ENCODE measurements at places on chromosomes 5 and 9. TPM values are rescaled to one million over a fixed set of nuclear protein-coding genes. Genes with fewer than 3 reads are reported as not detected.

DNA sequence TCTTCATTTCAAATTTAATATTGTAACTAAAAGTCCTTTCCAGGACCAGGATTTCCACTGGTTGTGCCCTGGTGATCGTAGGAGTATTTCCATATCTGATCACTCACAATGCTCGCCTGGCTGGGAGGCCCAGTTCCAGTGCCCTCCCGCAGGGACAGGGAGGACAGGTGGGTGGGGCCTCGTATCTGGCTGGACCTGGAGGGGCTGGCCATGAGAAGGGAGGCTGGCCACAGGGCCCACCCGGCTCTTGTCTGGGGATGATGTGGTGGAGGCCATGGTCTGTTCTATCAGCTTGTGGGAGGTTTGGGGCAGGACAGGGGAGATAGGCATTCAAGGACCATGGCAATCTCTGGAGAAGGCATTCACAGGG, 286.4 kb downstream of the GADD45G start:
- DNase-seq = no peak

CER1 gene
- total RNA-seq = not detected

GRCh38 chr5:20331826-20332225, 343.8 kb upstream of the CDH18 start:
- DNase-seq = no peak

DNA sequence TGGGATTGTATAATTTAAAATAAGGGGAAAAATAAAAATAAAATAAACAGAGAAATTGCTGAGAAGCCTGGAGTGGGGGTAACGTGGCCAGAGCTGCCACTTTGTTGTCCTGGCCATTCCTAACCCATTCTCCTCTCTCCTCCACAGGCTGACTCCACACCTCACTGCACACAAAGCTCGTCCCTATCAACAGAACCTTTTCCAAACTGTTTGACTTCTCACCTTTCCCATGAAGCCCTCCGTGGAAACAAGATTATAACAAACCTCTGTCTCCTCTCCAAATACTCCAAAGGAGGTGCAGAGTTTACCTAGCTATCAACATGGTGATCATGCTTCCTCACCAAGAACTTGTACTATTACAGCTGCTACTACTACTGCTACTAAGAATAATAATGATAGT, 151.1 kb downstream of the GLIS3 start:
- no peak for DNase-seq

GPR150 gene
- 0.58 TPM for total RNA-seq

DNA sequence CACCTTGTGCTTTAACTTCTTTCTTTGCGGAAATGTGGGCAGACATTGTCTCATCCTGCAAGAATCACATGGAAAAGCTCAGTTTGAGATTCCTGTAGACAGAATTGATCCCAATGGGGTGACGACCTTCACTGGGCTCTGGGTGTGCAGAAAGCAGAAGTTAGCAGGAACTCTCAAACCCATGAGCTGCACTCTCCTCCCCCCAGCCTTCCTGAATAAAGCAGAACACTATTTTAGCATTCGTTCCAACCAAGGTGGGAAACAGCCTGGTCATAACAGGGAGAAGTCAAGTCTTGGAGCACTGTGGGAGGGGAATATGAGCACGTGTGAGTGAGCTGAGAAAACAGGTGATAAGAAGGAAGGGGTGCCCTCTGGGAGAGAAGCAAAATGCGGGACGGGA, 87.4 kb upstream of the FER start:
- no peak for DNase-seq

GRCh38 chr5:58731641-58732040, 148.8 kb downstream of the RAB3C start:
- DNase-seq = no peak

PCDHGA6 gene
- 0.20 TPM for total RNA-seq

PTPRD gene
- total RNA-seq = not detected

DNA sequence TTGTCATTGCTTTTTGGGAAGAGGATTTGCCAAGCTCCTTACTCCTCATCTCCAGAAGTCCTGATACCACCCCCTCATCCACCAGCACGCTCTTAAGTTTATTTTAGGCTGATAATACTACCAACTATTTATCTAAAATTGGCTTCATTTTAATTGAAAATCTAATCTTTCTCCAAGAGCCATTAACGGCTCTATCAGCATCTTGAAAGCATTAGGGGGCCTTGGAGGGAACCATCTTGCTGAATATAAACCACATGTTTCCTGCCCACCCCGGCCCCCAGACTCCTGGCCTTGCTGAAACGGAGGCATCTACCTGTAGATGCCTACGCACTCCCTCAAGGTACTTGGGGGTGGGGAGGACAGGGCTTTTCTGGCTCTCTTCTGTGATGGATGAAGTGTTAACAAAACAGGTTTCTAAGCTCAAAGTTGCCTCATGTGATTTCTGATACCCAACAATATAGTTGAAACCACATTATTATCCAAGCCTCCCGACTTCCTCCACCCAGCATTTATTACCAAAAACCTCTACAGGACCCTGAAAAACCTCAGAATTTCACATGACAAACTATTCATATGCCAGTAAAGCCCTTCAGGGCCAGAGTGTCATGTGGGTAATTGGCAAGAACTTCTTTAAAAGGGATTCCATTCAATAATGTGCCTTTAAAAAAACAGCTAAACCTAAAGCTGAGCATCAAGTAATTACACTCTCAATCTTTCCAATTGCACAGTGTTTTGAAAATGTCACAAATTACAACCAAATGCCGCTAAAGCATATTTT, 96.7 kb downstream of the SAXO1 start:
- no peak for DNase-seq

DNA sequence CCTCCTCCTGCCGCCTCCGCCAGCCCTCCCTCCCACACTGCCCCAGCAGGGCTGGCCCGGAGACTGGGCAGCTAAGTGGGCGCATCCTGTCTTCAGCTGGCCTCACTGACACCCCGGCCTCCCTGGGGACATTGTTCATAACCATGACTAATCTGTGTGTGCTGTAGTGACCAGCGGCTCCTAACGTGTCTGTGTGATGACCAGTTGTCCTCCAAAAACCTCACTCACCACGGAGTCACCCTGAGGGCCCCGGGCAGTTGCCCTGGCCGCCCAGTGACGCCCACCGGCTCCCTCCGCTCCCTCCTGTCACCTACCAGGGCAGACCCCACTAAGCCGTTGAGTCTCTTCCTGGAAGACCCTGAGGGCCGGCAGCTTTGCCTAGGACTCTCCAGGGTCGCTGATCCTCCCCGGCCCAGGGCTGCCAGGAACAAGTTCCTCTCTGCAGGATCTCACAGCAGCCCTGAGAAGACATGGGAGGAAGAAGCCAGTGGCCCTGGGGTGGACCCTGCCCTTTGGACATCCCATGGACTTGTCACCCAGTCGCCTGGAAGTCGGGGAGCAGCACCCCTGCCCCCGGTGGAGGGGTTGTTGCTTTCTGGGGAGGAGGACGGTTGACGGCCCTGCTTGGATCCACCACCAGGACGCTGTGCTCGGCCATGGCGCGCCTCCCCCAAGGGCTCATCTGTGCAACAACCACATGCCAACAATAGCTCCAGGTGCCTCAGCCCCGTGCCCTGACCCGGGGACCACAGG, 110.2 kb upstream of the LMX1B start:
- DNase-seq = no peak

Data from activated CD8-positive, alpha-beta memory T cell treated with anti-CD3 and anti-CD28 coated beads, Interleukin-2, amount 10 ng/mL, durations not matched to agents 7 days and 5 days (primary cell).